Kidney glomerular epithelial cell (primary cell): ENCODE measurements at places on chromosomes 13 and 19.

GRCh38 chr13:28229522-28230411 lies 91.4 kb downstream of the PAN3 start:
- DNase-seq, result no peak

GRCh38 chr13:113533161-113533840 lies 42.8 kb upstream of the DCUN1D2 start:
- no peak for DNase-seq

DNA sequence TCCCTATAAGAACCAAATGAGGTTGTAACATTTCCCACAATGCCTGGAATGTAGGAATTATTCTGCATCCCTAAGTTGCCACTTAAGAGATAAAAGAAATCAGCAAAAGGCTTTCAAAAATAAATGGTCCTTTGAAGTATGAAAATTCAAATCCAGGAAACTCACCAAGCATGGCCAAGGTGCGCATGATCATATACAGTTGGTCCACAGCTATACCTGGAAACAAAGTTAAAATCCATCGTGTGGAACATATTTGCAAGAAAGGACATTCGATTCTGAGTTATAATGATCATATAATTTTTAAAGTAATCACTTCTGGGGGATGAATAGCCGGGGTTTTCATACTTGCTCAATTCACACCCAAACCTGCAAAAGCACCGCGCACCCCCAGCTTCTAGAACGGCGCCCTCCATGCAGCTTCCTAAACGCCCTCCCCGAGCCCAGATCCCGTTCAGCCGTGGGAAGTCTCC lies 525 bp downstream of the CARS2 start:
- DNase-seq, result no peak

DNA sequence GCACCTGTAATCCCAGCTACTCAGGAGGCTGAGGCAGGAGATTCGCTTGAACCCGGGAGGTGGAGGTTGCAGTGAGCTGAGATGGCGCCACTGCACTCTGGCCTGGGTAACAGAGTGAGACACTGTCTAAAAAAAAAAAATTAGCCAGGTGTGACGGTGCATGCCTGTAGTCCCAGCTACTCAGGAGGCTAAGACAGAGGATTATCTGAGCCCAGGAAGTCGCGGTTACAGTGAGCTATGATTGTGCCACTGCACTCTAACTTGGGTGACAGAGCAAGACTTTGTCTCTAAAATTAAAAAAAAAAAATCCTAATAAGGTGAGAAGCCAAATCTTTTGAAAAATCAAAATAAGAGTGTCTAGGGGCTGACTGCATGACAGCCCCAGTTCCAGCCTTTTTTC lies 9.7 kb upstream of the CEBPA start:
- DNase-seq, result no peak

DNA sequence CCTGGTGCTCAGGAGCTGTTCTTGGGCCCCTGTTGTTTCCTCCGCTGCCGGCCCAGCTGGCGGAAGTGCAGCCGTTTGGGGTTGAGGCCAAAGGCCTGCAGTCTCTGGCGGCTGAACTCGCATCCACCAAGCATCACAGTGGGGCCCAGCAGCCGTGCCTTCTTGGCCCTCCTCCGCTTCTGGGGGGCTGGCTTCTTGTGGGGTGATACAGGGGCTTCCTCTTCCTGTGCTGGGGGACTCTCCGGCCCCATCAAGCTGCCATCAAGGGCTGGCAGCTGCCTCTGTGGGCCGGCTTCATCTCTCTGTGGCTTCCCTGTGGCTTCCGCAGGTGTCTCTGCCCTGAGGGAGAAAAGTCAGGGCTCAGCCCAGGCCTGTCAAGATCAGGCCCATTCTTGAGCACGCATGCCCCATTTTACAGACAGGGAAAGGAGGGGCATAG lies 10.3 kb downstream of the ATG4D start:
- DNase-seq, result no peak
